ENCODE measurements at places on chromosomes 1 and 21.

DNA sequence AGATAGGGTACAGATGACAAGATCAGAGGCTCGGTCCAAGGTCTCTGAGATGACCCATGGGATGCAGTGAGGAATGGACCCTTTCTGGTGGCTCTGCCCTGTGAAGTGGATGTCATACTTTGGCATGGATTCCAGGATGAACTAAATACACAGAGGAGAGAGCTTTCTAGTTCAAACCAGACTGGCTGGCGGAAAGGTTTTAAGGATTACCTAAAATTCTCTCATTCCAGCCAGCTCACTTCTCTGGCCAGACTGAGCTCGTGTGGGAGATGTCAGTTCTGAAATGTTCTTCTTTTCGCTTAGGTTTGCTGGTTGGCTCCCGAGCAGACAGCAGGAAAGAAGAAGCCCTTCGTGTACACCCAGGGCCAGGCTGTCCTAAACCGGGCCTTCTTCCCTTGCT, 6.2 kb downstream of the RNPEP start:
- no peak for DNase-seq

GRCh38 chr1:29798699-29799566, 562.6 kb downstream of the PTPRU start:
- no peak for DNase-seq

DNA sequence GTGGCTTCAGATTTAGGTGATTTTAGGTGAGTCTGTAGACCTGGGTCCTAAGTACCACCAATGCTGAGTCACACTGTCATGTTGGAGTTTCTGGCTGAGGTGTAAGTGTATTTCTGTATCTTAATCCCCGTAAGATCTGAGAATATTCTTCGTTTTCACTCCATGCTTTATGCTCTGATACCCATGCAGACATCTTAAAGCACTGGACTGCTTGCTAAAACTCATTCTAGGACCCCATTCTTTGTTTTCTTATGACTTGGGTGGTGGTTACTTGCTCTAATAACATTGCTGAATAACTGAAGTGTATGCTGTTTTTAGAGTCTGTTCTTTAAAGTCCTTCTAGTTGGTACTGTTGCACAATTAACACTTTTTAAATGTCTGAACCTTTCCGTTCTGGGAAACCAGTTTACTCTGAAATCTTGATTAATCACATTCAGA, 36.6 kb downstream of the CDC42 start:
- DNase-seq, result no peak

DNA sequence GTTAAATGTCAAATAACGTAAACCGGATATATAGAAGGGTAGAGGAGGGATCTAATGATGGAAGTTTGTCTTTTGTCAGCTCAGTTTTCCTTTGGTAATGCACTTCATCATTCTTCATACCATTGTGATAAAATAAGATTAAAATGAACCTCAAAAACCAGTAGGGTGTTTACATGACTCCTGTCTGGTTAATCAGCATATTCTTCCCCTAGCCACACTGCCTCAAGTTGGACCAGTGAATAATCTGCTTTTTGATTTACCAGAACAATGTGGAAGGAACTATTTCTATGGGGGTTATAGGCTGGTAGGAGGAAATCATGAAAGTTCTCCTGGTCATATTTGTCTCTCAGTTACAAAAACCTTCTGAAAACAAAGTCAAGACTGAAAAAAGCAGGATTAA, 634.7 kb downstream of the NCAM2 start:
- no peak for DNase-seq

DNA sequence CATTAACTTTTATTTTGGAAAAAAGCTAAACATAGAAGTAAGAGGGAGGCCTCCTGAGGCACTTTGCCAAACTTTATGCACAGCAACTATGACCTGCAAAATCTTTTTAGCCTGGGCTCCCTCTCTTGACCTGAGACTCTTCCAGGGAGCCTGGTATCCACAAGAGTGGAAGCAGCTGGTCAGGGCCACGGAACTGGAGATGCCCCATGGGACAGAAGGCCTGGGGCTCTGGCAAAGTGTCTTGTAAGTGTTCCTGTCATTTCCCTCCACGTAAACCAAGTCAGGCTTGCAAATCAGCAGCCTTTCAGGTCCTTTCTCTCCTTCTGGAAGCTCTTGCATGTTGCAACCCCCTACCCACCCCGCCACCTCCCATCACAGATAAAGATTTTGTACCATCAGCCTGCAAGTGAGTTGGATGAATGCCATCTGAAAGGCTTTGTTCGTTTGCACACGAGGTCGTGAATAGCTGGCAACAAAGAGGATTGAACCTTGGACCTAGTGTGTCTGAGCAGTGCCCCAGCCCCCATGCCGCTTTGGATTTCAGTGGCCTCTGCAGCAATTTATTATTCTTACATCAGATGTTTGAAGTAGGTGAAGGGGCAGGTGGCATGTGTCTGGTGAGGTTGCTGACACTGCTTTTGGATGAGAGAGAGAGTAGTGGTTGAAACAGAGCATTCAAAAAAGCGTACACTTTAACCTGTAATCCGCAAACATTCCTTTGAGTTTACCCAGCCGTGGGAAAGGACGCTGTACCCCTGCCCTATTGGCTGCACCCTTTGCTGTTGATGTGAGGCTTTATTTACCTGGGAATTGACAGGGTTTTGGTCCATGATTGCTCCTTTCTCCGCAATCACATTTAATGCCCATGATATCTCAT, 91.6 kb downstream of the GALNT2 start:
- DNase-seq, result no peak

- no peak for DNase-seq
These were observed 61.9 kb upstream of the COX20 start for GRCh38 chr1:244773513-244773912.

All from dermis microvascular lymphatic vessel endothelial cell (primary cell).